ENCODE measurements at places on chromosomes 13 and 19. TPM values are rescaled to one million over a fixed set of nuclear protein-coding genes. Genes with fewer than 3 reads are reported as not detected.

Gene DCAF15
- polyA plus RNA-seq = 26.8 TPM

GRCh38 chr19:56297010-56297409, 17.6 kb downstream of the ZSCAN5A start:
- DNase-seq = no peak

DNA sequence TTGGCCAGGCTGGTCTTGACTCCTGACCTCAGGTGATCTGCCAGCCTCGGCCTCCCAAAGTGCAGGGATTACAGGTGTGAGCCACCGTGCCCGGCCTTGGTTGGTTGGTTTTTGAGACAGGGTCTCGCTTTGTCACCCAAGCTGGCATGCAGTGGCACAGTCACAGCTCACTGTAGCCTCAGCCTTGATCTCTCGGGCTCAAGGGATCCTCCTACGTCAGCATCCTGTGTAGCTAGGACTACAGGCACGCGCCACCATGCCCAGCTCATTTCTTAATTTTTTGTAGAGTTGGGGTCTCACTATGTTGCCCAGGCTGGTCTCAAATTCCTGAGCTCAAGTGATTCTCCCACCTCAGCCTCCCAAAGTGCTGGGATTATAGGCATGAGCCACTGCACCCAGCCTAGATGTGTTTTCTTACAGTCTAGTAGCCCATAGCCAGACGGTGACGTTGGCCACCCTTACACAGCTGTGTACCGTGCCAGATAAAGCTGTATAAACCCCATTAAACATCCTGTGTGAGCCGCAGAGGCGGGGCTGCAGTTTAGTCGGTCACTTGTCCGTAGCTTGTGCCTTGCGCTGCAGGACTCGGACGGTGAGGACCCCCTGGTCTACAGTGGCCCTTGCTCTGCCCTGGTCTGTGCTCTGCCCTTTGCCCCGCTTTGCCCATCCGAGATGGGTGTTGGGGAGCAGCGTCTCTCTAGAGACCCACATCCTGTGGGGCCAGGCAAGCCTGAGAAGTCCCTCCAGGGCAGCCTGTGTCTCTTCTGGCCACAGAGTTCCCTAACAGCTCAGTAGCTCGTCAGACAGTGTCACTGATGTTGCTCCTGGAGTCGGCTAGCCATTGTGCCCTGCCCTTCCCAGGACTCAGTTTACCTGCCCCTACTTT, 9.8 kb downstream of the IRF3 start:
- no peak for DNase-seq

DNA sequence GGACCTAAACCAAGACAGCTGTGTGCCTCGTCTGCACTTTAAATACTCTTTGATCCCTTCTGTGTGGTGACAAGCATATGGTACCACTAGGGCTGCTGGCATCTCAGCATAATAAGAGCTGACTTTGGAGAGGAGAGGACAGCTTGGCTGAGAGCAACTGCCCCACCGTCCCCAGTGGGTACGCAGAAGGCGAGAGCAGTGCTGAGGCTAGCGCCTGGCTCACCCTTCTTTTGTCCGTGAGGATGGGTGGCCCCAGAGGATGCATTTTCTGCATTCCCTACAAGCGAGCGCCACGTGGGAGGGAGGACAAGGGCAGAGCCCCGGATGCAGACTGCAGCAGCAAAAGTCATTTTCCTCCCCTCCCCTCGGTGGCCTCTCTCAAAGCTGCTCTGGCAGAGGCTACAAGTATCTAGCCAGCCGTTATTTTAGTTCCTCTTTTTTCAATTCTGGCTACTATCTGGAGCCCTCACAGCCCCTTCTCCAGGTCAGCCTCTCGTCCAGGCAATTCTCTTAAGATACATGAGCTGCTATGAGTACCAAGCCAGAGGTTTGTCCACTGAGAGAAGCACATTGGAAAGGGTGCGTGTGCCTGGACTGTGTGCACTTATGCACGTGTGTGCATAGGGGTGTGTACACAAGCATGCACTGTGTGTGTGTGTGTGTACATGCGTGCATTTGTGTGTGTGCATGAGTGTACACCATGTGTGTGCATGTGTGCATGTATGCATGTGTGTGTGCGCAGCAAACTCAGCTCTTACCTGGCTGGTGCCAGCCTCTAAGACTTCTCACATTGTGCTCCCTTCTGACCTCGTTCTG, 51.3 kb downstream of the RAB20 start:
- DNase-seq = no peak

GRCh38 chr13:71374471-71375049, 492.4 kb downstream of the DACH1 start:
- DNase-seq = no peak

Gene IFNL1
- 0.06 TPM for polyA plus RNA-seq

DNA sequence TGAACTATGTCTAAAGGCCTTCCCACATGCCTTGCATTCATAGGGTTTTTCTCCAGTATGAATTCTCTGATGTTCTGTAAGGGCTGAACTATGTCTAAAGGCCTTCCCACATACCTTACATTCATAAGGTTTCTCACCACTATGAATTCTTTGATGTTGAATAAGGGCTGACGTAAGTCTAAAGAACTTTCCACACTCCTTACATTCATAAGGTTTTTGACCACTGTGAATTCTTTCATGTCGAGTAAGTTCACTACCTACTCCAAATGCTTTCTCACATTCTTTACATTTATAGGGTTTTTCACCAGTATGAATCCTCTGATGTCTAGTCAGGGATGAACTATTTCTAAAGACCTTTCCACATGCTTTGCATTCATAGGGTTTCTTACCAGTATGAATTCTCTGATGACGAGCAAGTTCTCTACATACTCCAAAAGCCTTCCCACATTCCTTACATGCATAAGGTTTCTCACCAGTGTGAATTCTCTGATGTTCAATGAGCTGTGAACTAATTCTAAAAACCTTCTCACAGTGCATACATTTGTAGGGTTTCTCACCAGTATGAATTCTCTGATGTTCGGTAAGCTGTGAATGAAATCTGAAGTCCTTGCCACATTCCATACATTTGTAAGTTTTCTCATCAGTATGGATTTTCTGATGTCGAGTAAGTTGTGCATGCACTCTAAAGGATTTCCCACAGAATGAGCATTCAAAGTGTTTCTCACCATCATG, 19.1 kb upstream of the ZNF260 start:
- DNase-seq = no peak

DNA sequence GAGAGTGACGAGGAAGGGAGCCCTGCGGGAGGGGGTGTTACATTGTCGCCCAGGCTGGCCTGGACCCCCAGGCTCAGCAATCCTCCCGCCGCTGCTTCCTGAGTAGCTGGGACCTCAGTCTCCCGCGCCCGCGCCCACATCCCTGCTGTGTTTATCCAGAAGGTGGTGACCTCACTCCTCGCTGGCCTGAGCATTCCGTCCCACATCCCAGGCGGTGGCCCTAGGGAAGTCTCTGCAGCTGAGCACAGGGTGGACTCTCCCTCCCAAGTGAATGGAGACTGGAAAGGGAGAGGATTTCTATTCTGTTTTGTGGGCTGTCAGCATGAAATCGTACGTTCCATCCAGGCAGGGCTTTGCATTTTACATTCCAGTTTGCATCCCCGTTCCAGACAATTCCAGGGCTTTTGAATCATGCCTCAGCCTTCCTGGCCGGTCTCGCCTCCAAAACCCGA, 401 bp upstream of the ZNF765 start:
- no peak for DNase-seq

GRCh38 chr19:41098762-41099161, 10.5 kb downstream of the CYP2A13 start:
- no peak for DNase-seq

- no peak for DNase-seq
Observed at GRCh38 chr13:44048326-44048725, 168.6 kb downstream of the LACC1 start.

GRCh38 chr13:42384265-42384664, 112.3 kb downstream of the AKAP11 start:
- DNase-seq = no peak

DNA sequence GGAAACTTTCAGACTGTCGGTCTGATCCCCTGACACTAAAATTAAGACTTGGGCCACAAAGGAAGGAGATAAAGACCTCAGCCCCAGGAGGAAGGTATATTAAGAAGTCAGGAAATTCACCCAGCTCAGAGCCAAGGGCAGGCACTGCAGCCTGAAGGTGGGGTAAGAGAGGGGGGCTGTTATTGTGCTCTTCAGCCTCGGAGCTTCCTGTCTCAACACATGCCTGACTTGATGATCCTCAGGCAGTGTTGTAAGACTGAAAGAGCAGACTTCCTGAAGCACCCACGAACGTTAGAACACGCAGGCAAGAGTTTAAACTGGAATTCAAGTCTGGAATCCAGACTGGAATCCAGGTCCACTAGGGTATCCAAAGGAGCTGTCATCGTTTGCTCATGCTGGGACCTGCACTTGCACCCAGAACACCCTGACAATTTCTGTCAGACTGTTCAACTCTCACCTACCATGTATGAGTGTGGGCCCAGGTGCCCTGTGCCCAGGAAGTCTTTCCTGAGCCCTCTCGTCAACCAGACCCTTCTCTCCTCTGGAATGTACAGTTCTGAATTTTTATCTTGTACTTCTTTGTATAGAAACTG, 10.7 kb upstream of the FLT1 start:
- no peak for DNase-seq

GRCh38 chr13:59519819-59520218, 643.9 kb downstream of the DIAPH3 start:
- DNase-seq = no peak

DNA sequence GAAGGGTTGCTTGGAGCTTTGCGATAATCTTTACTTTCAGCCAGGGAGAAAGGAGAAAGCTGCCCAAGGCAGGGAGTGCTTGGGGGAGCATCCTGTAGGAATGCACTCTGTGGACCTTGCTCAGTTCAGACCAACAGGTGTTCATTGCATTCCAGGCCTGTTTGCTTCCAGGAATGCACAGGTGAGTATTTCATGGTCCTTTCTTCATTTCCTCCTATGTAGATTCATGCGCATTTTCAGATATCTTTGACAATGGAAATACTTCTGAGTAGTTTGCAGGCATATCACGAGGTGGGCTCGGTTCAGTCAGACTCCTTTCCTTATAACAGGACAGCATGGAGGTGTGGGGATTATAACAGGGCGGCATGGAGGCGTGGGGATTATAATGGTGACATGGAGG, 254.8 kb downstream of the FGF9 start:
- peak; percentile 73 for DNase-seq

- peak; percentile 80 for DNase-seq
Observed at GRCh38 chr19:19372656-19373416, 32.6 kb upstream of the GATAD2A start.

DNA sequence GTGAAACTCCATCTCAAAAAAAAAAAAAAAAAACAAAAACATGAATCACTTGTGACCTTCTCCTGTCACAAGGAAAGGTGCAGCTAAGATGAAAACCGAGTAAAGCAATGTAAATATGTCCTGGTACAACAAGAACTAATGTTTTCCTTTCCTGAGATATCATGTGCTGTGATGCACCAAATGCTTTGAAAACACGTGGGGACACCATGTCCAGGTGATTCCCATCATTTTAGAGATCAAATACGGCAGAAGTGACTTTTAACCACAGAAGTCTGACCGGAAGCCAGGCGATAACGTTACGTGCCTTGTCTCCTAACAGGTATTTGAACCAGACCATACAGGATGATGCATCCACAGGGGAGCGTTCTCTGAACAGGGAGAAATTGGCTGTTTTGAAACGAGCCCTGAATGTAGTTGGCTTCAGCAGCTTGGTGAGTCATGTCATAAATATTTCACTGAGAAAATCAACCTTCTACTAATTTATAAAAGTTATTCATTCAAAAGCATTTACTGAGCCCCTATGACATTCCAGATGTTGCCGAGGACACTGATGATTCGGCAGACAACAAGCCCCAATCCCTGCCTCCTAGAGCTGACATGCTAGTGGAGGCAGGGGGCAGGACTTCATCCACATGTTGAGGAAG, 328.1 kb downstream of the MYO16 start:
- no peak for DNase-seq

DNA sequence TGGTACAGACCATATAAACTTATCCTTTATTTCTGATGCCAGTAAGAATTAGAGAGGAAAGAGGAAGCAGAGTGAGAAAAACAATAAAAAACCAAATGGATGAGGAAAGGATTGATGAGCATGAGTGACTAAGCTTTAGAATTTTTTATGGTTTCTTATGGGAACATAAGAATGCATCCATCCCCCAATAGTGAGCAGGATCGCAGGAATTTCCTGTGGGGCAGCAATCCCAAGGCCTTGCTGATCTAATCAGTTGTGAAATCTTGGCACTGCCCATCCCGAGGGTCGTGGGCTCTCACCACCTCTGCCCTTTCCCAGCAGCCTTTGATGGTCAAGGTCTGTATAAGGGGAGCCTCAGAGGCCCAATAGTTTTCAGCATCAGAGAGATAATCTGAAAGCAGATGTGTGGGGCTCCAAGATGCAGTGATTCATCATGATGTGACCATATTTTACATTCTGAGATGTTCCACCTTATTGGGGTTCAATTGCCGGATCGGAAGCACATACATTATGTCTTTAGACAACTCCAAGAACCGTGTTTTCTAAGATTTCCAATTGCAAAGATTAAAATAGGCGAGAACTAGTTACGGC, 222.1 kb downstream of the DNAJC15 start:
- no peak for DNase-seq

Gene IL4I1
- polyA plus RNA-seq = 3.5 TPM

DNA sequence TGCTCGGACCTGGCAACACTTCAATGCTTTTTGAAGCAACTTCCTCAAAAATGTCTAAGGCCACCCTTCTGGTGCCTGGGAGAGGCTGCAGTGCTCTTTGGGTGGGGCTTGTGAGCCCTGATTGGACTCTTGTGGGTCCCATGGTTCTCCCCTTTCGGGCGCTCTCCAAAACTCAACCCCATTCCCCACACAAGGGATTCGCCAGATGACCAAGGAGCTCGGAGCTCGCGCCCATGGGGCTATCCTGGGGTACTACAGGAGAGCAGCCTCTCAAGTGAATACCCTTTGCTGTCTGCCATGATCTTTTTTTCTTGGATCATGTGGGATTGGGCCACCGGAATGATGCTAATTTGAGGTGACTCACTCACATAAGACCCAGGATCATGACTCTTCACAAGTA, 29.7 kb upstream of the KL start:
- no peak for DNase-seq

GRCh38 chr19:4414800-4415321, 12.4 kb downstream of the CHAF1A start:
- no peak for DNase-seq

GRCh38 chr13:110713981-110714796, 689 bp downstream of the ING1 start:
- peak; percentile 49 for DNase-seq

- DNase-seq = no peak
Observed at GRCh38 chr13:42021851-42022250, 26.6 kb upstream of the DGKH start.

Gene PBX4
- polyA plus RNA-seq = 2.3 TPM

Gene TMEM238
- polyA plus RNA-seq = 8.7 TPM
